ENCODE measurements at places on chromosomes 3 and 15.

DNA sequence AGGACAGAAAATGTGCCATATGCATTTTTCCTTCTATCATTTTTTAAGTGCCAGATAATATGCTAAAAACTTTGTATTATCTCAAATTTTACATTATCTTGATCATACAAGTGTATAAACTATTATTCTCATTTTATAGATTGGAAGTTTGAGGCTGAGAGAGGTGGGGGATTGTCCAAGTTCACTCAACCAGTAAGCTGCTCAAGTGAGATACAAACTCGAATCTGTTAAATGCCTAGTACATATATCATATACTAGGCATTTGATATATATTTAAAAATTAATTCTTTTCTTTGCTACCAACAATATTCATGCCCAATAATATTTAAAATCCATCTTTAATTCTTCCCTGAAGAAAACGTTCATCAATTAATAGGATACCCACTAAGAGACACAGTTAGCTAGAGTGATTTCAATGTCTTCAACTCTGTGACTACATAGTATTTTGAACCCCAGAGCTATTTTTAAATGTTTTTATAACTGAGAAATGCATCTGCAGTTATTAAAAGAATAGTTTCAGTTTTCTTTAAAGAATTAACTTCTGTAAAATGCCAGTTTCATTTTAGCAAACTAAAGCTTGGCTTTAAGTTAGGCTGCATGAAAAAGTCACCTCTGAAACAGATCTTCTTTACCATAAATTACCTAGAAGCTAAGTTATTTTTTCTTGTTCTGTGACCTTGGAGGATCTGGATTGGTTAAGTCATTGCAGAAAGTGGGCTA, 40.4 kb downstream of the IQCB1 start:
- H3K27me3 ChIP-seq, result no peaks in the 10 kb centered on the region
- H3K4me3 ChIP-seq, result no peak overlapping the region
- no peak overlapping the region for H3K27ac ChIP-seq
- peaks cover 34% of the 10 kb centered on the region for H3K36me3 ChIP-seq
- DNase-seq, result no peak

DNA sequence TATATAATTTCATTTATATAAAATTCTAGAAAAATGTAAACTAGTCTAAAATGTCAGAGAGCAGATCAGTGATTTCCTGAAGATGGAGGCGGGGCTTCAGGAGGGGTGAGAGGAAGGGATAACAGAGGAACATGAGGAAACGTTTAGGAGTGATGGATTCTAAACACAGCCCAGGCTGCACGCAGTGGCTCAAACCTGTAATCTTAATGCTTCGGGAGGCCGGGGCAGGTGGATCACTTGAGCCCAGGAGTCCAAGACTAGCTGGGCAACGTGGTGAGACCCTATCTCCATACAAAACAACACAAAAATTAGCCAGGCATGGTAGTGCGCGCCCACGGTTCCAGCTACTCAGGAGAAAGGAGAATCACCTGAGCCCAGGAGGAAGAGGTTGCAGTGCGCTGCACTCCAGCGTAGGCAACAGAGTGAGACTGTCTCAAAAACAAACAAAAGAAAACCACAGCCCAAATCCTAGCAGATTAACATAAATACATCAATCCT, 18.0 kb upstream of the IQCF1 start:
- H3K27ac ChIP-seq, result no peak overlapping the region
- no peaks in the 10 kb centered on the region for H3K4me1 ChIP-seq
- peaks cover 14% of the 10 kb centered on the region for H3K27me3 ChIP-seq
- H3K36me3 ChIP-seq, result no peaks in the 10 kb centered on the region

GRCh38 chr15:59536553-59536952, 75.0 kb upstream of the GCNT3 start:
- H3K4me3 ChIP-seq, result no peak overlapping the region
- no peak overlapping the region for H3K27ac ChIP-seq
- peaks cover 8% of the 10 kb centered on the region for H3K27me3 ChIP-seq
- H3K4me1 ChIP-seq, result peaks cover 4% of the 10 kb centered on the region

DNA sequence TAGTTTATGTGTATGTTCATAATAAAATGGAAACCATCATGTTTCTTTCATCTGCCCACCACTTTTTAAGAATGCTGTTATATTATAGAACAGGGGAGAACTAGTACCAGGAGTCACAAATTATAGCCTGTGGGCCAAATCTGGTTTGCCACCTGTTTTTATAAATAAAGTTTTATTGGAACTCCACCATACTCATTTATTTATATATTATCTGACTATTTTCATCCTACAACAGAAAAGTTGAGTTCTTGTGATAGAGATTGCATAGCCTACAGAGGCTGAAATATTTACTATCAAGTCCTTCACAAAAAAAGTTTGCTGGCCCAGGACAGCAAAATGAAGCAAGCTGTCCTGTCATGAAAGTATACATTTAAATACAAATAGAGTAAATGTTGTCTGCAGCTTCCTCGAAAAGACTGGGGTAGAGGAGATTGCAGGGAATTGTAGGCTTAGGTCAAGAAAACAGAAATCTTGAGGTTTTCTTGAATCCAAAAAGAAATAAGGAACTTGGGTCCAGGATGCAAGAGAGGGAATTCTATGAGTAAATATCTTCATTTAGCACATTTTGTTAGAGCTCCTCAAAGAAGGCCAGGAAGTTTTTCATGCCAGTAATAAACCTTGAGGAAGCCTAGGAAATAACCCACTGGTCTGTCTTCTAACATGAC, 41.1 kb downstream of the FILIP1L start:
- H3K4me1 ChIP-seq, result peaks cover 81% of the 10 kb centered on the region
- H3K4me3 ChIP-seq, result peak overlapping the region; percentile 60
- DNase-seq, result no peak
- peak overlapping the region; percentile 91 for H3K27ac ChIP-seq
- H3K36me3 ChIP-seq, result peaks cover 58% of the 10 kb centered on the region

DNA sequence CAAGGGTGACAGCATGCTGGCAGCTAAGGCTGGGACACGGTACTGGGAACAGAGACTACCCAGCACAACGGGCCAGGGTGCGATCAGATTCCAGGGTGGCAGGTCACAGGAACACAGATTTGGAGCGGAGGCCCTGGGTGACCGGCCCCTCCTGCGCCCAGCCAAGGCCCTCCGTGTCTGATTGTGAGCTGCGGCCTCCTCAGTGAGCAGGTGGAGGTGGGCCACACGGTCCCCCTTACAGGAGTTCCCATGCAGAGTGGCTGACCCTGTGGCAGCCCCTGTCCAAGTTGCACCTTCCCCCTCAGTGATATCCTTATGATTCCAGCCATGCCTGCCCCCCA, 28.9 kb upstream of the PARL start:
- no peaks in the 10 kb centered on the region for H3K4me1 ChIP-seq
- H3K4me3 ChIP-seq, result no peak overlapping the region
- DNase-seq, result no peak
- H3K27me3 ChIP-seq, result no peaks in the 10 kb centered on the region
- H3K27ac ChIP-seq, result no peak overlapping the region
- no peaks in the 10 kb centered on the region for H3K36me3 ChIP-seq

GRCh38 chr3:458653-459310, 262.2 kb downstream of the CHL1 start:
- H3K36me3 ChIP-seq, result no peaks in the 10 kb centered on the region
- no peak for DNase-seq
- no peak overlapping the region for H3K27ac ChIP-seq
- H3K27me3 ChIP-seq, result no peaks in the 10 kb centered on the region
- H3K4me1 ChIP-seq, result no peaks in the 10 kb centered on the region

DNA sequence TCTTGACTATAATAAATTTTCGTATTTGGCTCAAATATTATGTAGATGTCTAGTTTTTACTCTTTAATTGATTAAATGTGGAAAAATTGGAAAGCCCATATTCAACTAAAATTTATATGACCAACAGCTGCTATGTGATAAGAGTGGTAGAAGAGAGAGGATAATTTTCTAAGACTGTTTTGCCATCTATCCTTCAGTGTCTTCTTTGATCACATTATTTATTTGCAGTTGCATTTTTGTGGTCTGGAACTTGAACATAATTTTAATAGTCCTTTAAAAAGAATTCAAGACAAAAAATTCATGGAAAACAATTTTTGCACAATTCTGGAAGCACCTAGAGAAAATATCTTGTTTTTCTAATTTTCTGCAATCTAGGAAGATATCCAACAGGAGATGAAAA, 213.3 kb upstream of the THBS1 start:
- no peak overlapping the region for H3K4me3 ChIP-seq
- H3K4me1 ChIP-seq, result no peaks in the 10 kb centered on the region
- DNase-seq, result no peak
- H3K27ac ChIP-seq, result no peak overlapping the region

GRCh38 chr3:101902041-101902440, 52.7 kb downstream of the NFKBIZ start:
- H3K27ac ChIP-seq, result no peak overlapping the region
- H3K4me1 ChIP-seq, result peaks cover 9% of the 10 kb centered on the region
- DNase-seq, result no peak
- peaks cover 6% of the 10 kb centered on the region for H3K36me3 ChIP-seq
- H3K4me3 ChIP-seq, result no peak overlapping the region

- no peak overlapping the region for H3K27ac ChIP-seq
- no peaks in the 10 kb centered on the region for H3K4me1 ChIP-seq
- no peaks in the 10 kb centered on the region for H3K36me3 ChIP-seq
- no peak for DNase-seq
- peaks cover 8% of the 10 kb centered on the region for H3K27me3 ChIP-seq
Measured at GRCh38 chr3:64272842-64273241, 47.6 kb upstream of the PRICKLE2 start.

GRCh38 chr15:42131826-42132806, 24.3 kb downstream of the PLA2G4F start:
- peaks cover 23% of the 10 kb centered on the region for H3K27me3 ChIP-seq
- no peak for DNase-seq
- no peak overlapping the region for H3K4me3 ChIP-seq
- no peaks in the 10 kb centered on the region for H3K4me1 ChIP-seq

GRCh38 chr3:180918542-180918941, 6.1 kb downstream of the FXR1 start:
- DNase-seq, result no peak
- peaks cover 48% of the 10 kb centered on the region for H3K4me1 ChIP-seq
- H3K4me3 ChIP-seq, result no peak overlapping the region

GRCh38 chr3:59877263-59878037, 827.6 kb upstream of the CFAP20DC start:
- peaks cover 6% of the 10 kb centered on the region for H3K4me1 ChIP-seq
- no peak overlapping the region for H3K4me3 ChIP-seq

GRCh38 chr3:105518203-105518602, 151.5 kb downstream of the ALCAM start:
- H3K4me1 ChIP-seq, result peaks cover 3% of the 10 kb centered on the region
- H3K27ac ChIP-seq, result no peak overlapping the region
- H3K27me3 ChIP-seq, result no peaks in the 10 kb centered on the region
- no peak for DNase-seq
- no peaks in the 10 kb centered on the region for H3K36me3 ChIP-seq

- DNase-seq, result no peak
- H3K27ac ChIP-seq, result no peak overlapping the region
- no peak overlapping the region for H3K4me3 ChIP-seq
- H3K27me3 ChIP-seq, result no peaks in the 10 kb centered on the region
- no peaks in the 10 kb centered on the region for H3K4me1 ChIP-seq
Measured at GRCh38 chr3:114376516-114377185, 82.8 kb downstream of the TIGIT start.

DNA sequence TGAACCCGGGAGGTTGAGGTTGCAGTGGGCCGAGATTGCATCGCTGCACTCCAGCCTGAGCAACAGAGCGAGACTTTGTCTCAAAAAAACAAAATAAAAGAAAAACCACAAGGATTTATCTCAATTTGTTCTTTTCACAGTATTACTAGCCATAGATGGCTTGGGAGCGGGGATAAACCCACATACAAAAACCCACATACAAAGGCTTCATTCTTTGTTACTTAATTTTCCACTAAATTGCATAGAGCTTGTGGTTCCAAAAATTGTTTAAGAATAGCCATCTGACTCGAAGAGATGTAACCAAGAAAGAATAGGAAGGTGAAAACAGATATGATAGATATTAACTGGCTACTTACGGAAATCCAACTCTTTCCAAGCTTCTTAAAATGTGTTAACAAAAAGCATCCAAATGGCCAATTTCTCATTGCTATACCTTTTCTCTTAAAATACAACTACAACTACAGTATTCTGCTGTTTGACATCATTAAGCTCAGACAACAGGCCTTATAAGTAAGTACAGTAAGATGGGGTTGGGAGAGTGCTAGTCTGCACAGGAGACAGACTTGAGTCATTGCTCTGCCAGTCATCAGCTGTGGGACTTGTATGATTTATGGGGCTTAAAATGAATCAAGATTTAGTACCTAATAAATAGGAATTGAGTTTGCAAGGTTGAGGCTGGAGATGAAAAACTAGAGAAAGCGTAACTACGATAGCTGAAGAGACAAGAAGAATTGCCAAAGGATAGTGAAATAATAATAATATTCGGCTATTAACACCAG, 96.6 kb upstream of the PLXND1 start:
- no peaks in the 10 kb centered on the region for H3K36me3 ChIP-seq
- H3K4me3 ChIP-seq, result no peak overlapping the region
- DNase-seq, result no peak
- no peaks in the 10 kb centered on the region for H3K27me3 ChIP-seq

DNA sequence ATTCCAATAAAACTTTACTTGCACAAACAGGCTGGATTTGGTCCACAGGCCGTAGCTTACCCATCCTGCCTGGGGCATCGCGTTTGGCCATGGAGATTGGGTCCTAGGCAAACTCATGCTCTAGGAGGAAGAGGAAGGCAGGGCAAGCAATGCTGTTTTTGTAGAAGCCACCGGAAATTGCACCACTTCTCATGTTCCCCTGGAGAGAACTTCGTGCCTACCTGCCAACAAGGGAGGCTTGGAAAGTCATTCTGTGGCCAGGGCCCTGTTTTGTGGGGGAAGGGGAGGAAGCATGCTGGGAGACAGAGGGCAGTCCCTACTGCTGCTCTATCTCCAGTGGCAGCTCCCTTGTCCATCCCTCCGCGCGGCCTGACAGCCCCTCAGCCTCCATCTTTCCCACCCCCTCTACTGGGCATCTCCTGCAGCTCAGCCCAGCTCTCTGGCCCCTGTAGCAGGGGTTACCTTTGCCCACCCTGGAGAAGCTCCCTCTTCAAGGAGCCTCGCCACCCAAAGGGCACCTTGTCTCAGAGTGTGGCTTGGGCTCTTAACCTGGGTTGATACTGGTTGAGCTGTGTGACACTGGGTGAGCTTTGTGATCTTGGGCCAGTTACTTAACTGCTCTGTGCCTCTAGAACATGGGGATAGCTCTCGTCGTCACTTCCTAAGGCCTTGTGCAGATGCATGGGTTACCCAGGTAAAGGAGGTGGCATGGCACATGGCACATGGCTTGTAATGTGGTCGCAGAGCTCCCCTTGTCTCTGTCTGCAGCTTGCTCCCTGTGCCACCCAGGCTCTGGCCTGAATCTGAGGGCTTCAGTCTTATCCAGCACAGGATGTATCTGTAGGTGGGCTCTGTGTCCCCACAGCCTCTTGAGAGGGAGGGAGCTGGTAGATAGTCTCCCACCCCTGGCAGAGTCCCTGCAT, 6.1 kb downstream of the ABTB1 start:
- no peaks in the 10 kb centered on the region for H3K27me3 ChIP-seq
- DNase-seq, result no peak
- H3K36me3 ChIP-seq, result no peaks in the 10 kb centered on the region
- peak overlapping the region; percentile 20 for H3K27ac ChIP-seq
- peaks cover 22% of the 10 kb centered on the region for H3K4me1 ChIP-seq
